ENCODE measurements at places on chromosomes 6 and 20.

DNA sequence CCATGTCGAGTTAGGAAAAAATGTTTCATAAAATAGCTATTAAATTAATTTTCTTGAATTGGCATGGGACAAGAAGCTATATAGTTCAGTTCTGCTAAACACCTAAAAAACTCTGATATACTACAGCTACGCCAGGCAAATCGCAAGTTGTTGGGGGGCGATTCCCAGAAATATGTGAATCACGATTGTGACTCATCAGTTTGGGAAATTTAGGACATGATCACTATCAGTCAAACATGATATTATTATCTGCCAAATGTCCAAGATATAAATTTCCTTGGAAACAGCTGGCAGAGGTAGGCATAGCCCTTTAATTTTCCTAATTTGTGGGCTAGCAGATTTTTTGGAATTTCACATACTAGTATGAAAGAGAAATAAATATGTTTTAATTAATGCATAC lies 123.6 kb downstream of the ATXN1 start:
- H3K4me1 ChIP-seq = peaks cover 37% of the 10 kb centered on the region
- DNase-seq = no peak
- peaks cover 7% of the 10 kb centered on the region for H3K36me3 ChIP-seq
- H3K4me3 ChIP-seq = no peak overlapping the region

- H3K27me3 ChIP-seq = no peaks in the 10 kb centered on the region
- H3K4me3 ChIP-seq = no peak overlapping the region
- no peak overlapping the region for H3K27ac ChIP-seq
These were observed 31.0 kb downstream of the TOMM6 start for GRCh38 chr6:41818271-41819054.

DNA sequence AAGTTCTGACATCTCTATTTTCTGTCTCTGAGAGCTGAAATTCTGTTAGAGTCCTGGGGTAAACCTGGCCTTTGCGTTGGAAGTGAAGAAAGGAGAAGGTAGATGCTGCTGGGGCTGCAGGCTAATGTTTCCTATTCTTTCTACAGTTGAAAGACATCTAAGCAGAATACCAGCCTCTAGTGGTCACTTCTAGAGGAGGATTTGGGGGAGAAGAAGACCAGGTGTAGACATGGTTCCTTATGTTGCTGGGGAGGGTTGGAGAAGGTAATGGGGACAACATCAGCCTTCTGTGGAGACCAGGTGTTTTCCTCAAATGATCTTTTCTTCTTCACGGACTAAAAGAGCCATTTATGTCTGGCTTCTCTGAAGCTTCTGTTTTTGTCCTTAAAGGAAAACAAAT lies 62.6 kb downstream of the BTBD3 start:
- no peaks in the 10 kb centered on the region for H3K4me1 ChIP-seq
- no peak overlapping the region for H3K4me3 ChIP-seq
- H3K27me3 ChIP-seq = no peaks in the 10 kb centered on the region
- DNase-seq = no peak
- no peak overlapping the region for H3K27ac ChIP-seq

DNA sequence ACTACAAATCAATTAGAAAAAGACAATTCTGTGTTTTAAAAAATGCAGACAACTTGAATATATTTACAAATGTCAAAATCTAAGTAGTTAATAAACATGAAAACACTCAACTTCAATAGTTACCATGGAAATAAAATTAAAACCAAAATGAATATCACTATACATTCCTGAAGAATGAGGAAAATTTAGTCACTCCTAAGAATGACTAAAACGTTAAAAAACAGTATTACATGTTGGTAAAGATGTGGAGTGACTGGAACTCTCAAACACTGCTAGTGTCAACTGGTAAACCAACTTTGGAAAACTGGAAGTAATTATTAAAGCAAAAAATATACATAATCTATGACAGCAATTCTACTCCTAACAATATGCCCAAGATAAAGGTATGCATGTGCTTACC lies 36.3 kb downstream of the AHI1 start:
- no peak overlapping the region for H3K4me3 ChIP-seq
- no peak overlapping the region for H3K27ac ChIP-seq
- H3K27me3 ChIP-seq = no peaks in the 10 kb centered on the region
- H3K36me3 ChIP-seq = no peaks in the 10 kb centered on the region
- DNase-seq = no peak

- peaks cover 20% of the 10 kb centered on the region for H3K36me3 ChIP-seq
- no peaks in the 10 kb centered on the region for H3K27me3 ChIP-seq
- no peak for DNase-seq
These were observed 17.4 kb downstream of the PEX3 start for GRCh38 chr6:143468026-143468425.

DNA sequence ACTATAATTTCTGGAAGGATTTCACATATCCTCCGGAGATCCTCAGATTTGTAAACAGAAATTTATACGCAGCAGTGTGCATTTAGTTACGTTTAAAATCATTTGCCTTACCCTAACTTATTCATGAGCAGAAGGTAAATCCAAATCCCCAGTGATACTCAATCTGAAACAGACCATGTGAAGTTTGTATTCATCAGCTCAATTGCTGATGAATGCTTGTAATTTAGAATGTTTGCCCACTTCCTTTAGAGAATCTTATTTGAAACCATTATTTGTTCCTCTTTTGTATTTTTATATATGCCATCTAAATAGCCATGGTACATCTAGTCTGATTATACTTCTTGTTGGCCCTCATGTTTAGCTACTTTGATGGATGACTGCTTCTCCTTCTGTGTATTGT lies 15.4 kb downstream of the TAAR1 start:
- H3K27ac ChIP-seq = no peak overlapping the region
- H3K36me3 ChIP-seq = no peaks in the 10 kb centered on the region
- no peak for DNase-seq
- H3K4me3 ChIP-seq = no peak overlapping the region

DNA sequence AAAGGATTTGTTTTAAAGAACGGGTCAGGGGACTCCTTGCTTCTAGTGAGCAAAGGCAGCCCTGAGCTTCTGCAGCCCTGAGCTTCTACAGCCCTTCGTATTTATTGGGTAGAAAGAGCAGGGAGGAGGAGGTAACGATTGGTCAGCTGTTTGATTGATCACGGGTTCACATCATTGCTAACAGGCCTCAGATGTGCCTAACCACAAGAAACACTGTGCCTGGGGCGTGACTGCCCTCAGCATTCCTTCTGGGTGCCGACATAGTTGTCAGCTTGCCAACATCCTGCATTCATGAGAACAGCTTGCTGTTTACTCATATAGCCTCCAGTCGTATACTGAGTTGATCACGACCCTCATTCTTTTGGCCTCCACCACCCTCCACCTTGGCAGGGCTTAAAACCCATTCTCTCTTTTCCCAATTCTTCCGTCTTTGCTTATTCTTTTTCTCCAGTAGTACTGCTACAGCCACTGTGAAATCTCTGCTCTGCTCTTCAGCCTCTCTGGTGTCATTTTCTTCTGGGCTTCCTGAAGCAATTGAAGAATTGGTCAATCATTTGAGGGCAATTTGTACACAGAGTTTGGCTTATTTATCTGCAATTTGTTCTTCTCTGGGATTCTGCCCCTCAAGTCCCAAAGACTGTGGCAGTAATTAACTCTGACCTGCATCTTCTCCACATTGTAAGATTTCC lies 25.4 kb upstream of the NOP56 start:
- no peaks in the 10 kb centered on the region for H3K4me1 ChIP-seq
- H3K27ac ChIP-seq = no peak overlapping the region
- H3K36me3 ChIP-seq = no peaks in the 10 kb centered on the region
- no peak for DNase-seq
- no peak overlapping the region for H3K4me3 ChIP-seq

DNA sequence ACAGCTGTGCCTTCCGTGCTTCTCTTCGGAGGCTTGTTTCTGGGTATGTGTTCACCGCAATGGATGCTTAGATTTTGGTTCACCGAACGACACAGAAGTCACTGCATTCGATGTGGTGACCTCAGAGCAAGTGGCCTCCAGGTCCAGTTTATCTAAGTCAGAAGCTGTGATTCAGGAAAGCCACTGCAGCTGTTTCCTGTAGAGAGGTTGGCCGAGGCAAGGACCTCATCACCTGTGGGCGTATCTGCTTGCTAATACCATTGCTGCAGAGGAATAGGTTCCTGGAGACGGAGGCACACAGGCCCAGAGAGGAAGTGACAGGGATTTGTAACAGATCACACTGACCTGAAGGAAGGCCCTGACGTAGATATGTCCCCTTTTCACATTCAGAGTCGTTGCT lies 82.7 kb downstream of the FARS2 start:
- H3K36me3 ChIP-seq = no peaks in the 10 kb centered on the region
- peaks cover 16% of the 10 kb centered on the region for H3K4me1 ChIP-seq
- no peak overlapping the region for H3K27ac ChIP-seq
- DNase-seq = no peak

- peaks cover 31% of the 10 kb centered on the region for H3K4me1 ChIP-seq
- peak; percentile 56 for DNase-seq
- no peaks in the 10 kb centered on the region for H3K27me3 ChIP-seq
These were observed 1.0 kb downstream of the LOC128125822 start for GRCh38 chr6:63573076-63573898.

- peak overlapping the region; percentile 22 for H3K27ac ChIP-seq
- no peak overlapping the region for H3K4me3 ChIP-seq
- peaks cover 23% of the 10 kb centered on the region for H3K4me1 ChIP-seq
- DNase-seq = no peak
These were observed 38.2 kb downstream of the ELMO2 start for GRCh38 chr20:46367967-46368901.

GRCh38 chr6:118083711-118084110 lies 176.6 kb downstream of the SLC35F1 start:
- H3K4me3 ChIP-seq = no peak overlapping the region
- H3K27ac ChIP-seq = no peak overlapping the region
- peaks cover 18% of the 10 kb centered on the region for H3K27me3 ChIP-seq
- H3K4me1 ChIP-seq = no peaks in the 10 kb centered on the region
- no peaks in the 10 kb centered on the region for H3K36me3 ChIP-seq

GRCh38 chr6:15157479-15157878 lies 88.4 kb upstream of the JARID2 start:
- no peak for DNase-seq
- no peaks in the 10 kb centered on the region for H3K4me1 ChIP-seq
- H3K4me3 ChIP-seq = no peak overlapping the region

DNA sequence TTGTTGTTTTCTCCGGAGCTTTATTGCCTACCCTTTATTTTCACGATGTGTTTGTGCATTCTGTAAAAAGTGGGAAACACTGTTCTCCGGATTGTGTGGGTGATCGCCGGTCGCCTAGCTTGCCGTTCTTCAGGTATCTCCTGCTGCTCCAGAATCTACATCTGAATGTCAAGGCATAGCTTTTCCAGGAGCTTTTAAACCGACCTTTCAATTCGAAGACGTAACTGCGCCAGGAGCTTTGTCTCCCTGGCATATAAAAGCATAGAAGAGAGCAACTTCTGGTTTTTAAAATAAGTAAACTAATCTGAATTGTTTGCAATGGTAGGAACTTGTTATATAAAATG lies 96.0 kb downstream of the HFE start:
- peaks cover 19% of the 10 kb centered on the region for H3K36me3 ChIP-seq
- DNase-seq = no peak
- H3K27me3 ChIP-seq = no peaks in the 10 kb centered on the region
- H3K4me3 ChIP-seq = peak overlapping the region; percentile 86
- H3K27ac ChIP-seq = peak overlapping the region; percentile 92
- H3K4me1 ChIP-seq = peaks cover 31% of the 10 kb centered on the region

DNA sequence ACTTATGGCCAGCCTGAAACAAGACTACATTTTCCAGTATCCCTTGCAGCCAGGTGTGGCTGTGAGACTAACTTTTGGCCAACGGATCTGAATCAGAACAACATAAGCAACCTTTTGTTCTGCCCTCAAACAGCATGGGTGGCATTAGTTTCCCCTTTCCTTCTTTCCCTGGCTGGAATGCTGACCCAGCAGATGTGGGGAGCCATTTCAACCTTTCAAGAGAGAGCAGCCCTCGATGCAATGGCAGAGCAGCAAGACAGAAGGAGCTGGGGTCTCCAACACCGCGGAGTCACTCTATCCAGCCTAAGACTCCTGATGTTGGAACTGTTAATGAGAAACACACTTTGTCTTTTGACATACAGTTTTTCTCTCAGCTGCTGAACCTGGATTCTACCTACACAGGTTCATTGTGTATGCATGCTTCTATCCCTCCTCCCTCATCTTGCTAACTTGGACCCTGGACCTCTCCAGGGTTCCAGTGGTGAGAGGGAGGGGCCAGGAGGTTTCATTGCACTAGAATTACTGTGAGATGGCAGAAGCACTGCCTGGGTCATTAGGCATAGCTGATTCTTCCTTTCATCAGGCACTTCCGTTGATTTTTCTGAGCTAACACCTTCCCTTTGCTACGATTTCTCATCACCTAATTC lies 28.8 kb upstream of the DDR1 start:
- H3K36me3 ChIP-seq = no peaks in the 10 kb centered on the region
- H3K27ac ChIP-seq = no peak overlapping the region
- no peak for DNase-seq

- no peak overlapping the region for H3K4me3 ChIP-seq
- peaks cover 18% of the 10 kb centered on the region for H3K4me1 ChIP-seq
- no peak overlapping the region for H3K27ac ChIP-seq
These were observed 88.3 kb downstream of the TAF4 start for GRCh38 chr20:61977419-61977786.

- no peaks in the 10 kb centered on the region for H3K4me1 ChIP-seq
- no peaks in the 10 kb centered on the region for H3K27me3 ChIP-seq
- no peaks in the 10 kb centered on the region for H3K36me3 ChIP-seq
- no peak overlapping the region for H3K27ac ChIP-seq
- DNase-seq = no peak
These were observed 48.5 kb downstream of the BTBD3 start for GRCh38 chr20:11966186-11966585.

GRCh38 chr20:46267108-46268105 lies 40.9 kb downstream of the CDH22 start:
- DNase-seq = no peak
- H3K27me3 ChIP-seq = peaks cover 82% of the 10 kb centered on the region
- no peak overlapping the region for H3K27ac ChIP-seq
- H3K36me3 ChIP-seq = no peaks in the 10 kb centered on the region
- no peak overlapping the region for H3K4me3 ChIP-seq

DNA sequence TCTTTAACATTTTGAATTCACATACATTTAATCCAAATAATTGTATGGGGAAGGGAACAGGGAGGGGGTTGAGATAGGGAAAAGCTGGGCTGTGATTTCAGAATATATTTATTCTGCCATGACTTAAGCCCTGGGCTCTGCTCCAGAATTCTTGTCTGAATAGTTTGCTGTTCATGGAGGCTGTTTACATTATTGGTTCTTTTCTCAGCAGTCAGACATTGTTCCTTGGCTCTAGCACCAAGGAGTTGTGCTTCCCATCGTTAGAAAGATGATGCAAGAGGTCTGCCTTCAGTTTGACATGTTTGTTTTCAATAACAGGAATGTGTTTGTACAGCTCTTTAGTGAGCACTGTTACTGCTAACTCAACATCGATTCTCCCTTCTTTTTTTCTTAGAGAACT lies 198.8 kb upstream of the CDYL start:
- no peaks in the 10 kb centered on the region for H3K4me1 ChIP-seq
- H3K27ac ChIP-seq = no peak overlapping the region
- no peak for DNase-seq
- H3K4me3 ChIP-seq = no peak overlapping the region
